Stimulated activated CD4-positive, alpha-beta T cell treated with anti-CD3 and anti-CD28 coated beads, Interleukin-1b, Interleukin-23, amount 100 ng/mL, for 1 hour (primary cell): ENCODE measurements at places on chromosomes 6 and 20.

DNA sequence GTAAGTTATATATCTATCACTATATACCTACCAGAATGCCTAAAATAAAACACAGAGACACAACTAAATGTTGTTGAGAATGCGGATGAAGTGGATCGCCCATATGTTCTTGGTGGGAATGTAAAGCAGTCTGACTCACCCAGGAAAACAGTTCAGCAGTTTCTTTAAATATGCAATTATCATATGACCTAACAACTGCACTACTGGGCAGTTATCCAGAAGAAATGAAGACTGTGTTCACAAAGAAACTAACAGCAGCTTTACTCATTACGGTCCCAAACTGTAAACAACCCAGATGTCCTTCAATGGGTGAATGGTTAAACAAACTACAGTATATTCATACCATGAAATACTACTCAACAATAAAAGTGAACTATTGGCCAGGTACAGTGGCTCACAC, 14.3 kb upstream of the ZC3H12D start:
- DNase-seq, result no peak

DNA sequence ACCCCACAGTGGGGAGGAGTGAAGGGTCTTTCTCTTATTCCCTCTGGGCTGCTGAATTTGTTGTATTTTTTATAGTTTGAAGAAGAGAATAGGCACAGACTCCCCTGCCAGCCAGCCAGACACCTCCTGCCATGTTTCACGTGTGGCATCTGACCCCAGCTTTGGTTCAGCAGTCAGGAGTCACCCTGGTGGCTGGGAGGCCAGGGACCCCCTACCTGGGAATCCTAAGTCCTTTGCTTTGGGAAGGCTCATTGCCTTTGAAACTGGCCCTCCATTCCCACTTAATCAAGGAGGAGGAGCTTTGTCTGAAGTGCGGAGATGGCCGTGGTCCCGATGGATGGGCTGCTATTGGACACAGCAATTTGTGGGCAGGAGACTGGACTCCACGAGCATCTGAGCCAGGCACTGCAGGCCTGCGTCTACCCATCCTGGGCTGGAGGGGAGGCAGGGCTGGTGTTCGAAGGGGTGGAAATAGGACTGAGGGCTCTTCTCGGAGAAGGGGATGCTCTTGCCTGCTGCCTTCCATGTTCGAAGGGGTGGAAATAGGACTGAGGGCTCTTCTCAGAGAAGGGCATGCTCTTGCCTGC, 196.1 kb downstream of the DLL1 start:
- DNase-seq, result no peak

DNA sequence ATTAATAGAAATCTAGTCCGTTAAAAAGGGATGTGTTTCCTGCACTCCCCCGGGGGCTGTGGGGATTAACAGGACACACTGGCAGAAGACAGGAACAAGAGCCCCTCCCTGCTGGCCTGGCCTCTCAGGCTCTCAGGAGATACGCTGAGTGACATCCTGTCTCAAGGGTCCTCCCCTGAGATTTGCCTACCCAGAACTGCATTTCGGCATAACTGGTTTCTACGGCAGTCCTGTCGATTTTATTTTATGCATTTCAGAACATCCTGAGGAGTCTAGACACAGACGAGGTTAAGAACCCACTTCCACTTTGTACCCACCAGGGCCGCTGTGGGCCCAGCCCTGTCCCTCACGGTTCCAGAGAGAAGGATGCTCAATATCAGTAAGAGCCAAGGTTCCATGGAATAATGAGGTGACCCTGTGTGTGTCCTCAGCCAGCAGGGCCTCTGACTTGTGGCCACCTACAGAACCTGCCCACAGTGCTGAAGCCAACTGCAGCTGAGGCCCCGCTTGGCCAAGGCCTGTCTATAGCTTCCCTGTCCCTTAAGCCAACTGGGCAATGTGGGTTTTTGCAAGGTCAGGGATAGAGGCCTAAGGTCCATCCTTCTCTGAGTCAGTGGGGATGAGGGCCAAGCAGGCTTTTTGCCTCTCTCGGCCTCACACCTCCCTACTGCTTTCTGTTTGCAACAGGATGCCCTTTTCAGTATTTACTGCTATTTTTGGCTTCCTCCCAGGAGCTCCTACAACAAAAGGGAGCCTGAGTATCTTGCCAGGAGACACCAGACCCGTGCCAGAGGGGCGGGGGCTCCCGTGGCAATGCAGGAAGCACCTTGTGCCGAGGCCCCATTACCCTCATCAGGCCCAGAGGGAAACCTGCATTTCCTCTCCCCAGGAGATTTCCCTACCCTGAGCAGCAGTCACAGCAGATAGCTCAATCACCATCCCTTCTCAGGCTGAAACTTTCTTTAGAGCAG, 14.7 kb downstream of the UQCC2 start:
- DNase-seq, result no peak

GRCh38 chr20:20292472-20292871, 75.4 kb upstream of the INSM1 start:
- DNase-seq, result no peak

DNA sequence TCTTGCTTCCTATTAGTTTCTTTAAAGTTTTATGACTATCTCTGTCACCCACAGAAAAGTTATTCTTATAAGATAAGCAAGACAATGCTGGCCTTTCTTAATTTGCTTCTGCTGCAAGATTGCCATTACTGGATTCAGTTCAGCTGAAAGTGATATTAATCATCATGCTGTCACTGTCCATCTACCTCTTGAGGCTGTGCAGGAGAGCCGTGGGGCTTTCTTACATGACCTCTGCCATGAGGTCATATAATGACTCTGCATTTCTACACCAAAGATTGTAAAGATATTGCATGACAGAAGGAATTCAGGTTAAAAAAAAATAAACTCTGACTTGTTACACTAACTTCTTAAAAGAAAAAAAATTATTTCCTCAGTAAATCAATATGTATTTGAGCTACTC, 106.9 kb downstream of the TRDN start:
- no peak for DNase-seq

GRCh38 chr6:11632231-11632630, 94.7 kb downstream of the TMEM170B start:
- DNase-seq, result no peak

- no peak for DNase-seq
Observed at GRCh38 chr6:161228921-161229591, 44.8 kb downstream of the AGPAT4 start.

DNA sequence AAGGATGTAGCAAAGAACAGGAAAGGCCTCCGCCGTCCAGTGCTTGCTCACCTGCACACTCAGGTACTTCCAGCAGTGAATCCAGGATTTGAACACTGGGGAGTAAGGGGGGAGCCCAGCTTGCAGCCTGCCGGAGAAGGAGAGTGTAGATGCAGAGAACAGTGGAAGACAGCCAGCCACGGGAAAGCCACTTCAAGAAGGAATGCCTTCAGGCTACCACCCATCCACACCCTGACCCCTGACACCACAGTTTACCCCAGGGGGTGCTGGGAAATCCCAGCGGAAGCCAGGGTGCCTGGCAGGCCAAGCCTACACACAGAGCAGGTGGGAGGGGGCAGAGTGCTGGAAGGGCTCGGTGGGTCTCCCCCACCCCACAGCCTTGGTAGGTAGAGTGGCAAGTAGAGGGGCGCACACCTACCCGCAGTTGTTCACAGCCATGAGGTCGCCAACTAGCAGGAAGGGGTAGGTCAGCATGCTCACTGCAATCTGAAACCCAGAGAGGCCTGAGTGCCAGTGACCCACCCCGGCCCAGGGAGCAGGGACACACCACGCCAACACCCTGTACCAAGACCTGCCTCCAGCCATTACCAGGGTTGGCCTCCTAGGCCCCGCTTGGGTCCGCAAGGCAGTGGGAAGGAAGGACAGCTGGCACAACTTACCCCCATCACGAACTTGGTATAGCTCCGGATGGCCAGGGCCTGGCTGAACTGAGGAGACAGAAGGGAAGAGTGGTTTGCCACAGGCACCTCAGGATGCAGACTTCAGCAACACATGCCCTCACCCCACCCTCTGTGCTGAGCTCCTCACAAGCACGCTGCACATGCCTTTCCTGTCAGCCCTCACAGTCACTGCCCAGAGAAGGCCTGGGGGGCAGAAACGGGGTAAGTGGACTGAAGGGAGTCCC, 15.7 kb downstream of the PI16 start:
- no peak for DNase-seq

DNA sequence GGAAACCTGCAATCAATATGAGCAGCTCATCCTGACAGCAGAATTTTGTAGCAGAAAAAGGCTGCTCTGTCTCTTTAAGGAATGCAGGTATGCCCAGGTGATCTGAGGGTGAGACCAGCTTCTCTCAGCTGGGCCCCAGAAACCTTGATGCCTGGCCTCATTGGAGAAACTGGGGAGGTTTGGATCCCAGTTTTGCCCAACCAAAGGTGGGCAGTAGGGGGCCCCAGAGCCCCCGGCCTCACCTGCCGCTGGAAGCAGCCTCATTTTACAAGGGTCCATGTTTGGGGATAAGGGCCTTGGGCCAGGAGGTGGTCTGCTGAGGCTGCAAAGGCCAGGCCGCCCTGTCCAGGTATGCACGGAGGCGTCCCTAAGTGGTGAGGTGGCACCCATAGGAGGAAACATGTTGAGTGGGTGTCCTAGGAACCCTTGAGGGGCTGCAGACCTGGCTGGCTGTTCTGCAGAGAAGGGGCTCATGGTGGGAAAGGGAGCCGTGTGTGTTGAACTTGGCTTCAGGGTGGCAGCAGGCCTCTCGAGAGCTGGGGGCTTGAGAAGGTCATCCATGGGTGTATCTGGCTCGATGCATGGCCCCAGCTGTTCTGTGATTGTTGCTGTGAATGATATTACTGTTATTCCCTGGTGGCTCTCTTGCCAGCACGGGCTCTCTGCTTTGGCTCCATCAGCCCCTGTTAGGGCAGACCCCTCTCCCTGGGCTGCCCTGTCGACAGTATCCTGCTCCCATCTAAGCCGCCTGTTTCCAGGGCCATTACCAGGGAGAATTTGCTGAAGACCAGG, 208.4 kb downstream of the CDH4 start:
- DNase-seq, result no peak

- DNase-seq, result no peak
Observed at GRCh38 chr20:2338411-2339066, 42.2 kb upstream of the TGM6 start.

GRCh38 chr20:25317351-25318075, 69.6 kb downstream of the PYGB start:
- no peak for DNase-seq

GRCh38 chr6:48747040-48747439, 636.0 kb upstream of the PTCHD4 start:
- DNase-seq, result no peak

DNA sequence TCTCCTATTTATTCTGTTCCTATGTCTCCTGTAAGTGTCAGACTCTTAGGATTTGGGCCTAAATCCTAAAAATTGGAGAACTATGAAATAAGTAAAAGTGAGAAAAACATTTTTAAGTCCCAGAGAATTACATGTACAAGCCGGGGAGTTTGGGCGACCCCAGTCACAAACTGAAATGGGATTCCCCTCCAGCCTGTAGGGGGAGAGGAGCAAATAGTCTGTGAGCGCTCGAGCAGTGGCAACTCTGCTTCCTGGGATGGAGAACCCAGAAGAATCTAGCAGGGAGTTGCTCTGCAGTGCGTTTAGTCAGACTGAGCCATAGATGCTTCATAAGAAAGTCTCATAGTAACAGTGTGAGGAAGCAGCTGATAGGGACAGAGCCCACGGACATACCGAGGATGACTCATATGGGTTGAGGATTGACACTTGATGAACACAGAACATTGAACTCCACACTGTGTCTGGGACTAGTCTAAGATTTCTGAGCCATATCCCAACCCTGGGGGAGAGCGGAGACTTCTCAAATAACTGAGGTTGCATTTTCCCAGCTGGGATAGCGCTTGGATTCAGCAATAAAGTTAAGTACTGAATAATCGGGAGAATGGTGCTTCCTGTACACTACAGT, 437.2 kb downstream of the BCKDHB start:
- DNase-seq, result no peak

DNA sequence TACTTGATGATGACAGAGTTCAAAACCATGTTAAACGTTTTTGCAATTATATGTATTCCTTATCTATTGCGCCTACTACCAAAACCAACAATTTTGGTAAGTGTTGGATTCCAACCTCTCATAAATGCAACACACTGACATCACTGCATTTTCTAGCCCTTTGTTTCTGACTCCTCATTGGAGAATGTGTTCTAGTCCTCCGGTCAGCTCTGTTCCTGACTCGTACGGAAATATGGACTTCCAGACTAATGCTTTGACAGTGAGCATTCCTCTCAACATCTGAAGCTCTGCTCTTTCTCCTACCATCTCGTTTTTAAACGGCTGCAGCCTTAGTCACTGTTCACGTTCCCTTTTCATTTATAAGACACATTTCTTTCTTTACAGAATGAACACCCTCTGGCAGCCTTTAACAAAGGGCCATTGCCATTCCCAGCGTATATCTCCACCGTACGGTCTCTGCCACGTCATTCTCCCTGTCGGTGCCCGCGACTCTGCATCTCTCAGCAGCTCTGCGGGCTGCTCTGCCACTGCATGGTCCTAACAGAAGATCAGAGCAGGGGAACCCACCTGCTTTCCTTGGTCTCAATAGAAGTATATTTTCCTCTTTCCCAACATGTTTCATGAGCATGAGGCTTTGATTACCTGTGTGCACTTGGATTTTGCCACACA, 103.0 kb upstream of the SYNDIG1 start:
- DNase-seq, result no peak
